ENCODE measurements at places on chromosomes 1 and 21.

DNA sequence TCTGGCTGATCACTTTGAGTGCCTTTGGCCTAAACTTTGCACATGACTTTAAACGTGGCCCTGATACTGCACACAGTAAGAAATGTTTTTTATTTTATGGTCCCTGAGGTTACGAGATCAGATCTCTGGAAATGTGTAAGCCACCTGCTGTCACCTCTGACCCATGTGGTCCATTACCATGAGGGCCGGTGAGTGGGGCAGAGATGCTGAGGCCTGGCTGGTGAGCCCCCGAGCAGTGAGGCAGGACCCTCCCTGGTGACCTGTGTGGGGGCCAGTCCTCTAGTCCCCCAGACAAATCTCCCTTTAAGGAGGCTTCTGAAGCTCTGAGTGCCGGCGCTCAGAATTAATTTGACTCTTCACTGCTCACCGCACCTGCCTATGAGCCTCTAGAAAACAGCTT lies 12.4 kb downstream of the TFF3 start:
- DNase-seq: no peak

GRCh38 chr21:25750085-25750484 lies 15.3 kb downstream of the GABPA start:
- no peak for DNase-seq

GRCh38 chr21:21084179-21084578 lies 86.0 kb downstream of the NCAM2 start:
- no peak for DNase-seq

GRCh38 chr21:41786509-41786987 lies 19.7 kb upstream of the RIPK4 start:
- DNase-seq: peak; percentile 31

DNA sequence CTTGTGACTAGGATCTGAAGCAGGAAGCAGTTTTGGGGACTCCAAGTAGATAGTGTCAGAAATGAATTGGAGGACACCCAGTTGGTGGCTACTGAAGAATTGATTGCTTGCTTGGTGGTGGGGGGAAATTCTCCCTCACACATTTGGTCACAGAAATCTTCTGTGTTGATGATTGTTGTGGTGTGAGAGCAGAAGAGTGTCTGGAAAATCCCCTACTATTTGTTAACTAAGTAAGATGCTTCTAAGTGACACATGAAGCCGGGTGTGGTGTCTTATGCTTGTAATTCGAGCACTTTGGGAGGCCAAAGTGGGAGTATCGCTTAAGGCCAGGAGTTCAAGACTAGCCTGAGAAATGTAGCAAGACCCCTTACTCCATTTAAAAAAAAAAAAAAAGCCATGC lies 22.5 kb upstream of the IPP start:
- DNase-seq: no peak

GRCh38 chr1:68571454-68572235 lies 74.8 kb upstream of the DEPDC1 start:
- DNase-seq: no peak

GRCh38 chr1:161076410-161076809 lies 6.7 kb upstream of the ARHGAP30 start:
- no peak for DNase-seq

DNA sequence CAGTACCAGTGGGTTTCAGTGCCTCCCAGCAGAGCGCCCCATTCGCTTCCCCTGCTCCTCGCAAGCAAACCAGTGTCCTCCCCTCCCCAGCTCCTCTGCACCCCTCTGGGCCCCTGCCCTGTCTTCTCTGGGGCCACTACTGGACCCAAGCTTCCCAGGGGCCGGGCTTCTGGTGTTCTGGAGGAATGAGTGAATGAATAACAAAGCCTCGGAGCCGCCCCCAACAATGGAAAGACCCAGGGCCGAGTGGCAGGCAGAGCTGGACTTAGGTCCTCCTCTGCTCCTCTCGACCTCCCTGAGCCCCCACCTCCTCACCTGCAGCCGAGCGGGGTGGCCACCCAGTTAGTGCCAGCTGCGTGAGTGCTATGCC lies 37.6 kb downstream of the MATN1 start:
- DNase-seq: no peak

DNA sequence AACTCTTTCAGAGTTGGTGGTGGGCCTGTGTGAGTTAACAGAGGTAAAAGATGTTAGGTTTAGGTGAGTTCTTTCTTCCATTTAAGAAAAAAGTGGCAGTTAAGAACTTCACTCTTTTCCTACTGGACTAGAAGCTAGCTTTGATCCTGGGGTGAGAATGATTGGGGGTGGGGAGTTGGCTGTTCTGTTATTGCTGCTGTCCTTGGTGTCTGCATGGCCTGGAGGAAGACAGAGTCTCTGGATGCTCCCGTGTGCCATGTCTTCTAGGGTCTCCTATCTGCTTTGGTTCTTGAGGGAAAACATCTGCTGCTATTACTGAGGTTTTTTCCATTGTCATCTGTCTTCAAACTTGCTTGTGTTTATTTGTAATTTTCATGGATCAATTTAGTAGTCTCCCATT lies 275.7 kb downstream of the HLX start:
- no peak for DNase-seq

DNA sequence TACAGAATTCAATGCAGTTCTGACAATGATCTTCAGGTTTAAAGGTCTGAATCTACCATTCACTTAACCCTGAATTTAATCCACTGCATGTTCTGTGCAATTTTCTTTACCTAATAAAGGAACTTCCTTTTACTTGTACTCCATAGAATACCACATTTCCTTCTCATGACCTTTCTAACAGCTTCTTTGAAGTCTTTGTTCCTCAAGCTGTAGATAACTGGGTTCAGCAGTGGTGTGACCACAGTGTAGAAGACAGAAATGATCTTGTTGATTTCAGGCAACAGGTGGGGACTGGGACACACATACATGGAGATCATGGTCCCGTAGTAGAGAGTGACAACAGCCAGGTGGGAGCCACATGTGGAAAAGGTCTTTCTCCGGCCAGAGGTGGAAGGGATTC lies 878 bp downstream of the OR11L1 start:
- DNase-seq: no peak

GRCh38 chr1:45669379-45669778 lies 17.0 kb downstream of the GPBP1L1 start:
- DNase-seq: no peak

DNA sequence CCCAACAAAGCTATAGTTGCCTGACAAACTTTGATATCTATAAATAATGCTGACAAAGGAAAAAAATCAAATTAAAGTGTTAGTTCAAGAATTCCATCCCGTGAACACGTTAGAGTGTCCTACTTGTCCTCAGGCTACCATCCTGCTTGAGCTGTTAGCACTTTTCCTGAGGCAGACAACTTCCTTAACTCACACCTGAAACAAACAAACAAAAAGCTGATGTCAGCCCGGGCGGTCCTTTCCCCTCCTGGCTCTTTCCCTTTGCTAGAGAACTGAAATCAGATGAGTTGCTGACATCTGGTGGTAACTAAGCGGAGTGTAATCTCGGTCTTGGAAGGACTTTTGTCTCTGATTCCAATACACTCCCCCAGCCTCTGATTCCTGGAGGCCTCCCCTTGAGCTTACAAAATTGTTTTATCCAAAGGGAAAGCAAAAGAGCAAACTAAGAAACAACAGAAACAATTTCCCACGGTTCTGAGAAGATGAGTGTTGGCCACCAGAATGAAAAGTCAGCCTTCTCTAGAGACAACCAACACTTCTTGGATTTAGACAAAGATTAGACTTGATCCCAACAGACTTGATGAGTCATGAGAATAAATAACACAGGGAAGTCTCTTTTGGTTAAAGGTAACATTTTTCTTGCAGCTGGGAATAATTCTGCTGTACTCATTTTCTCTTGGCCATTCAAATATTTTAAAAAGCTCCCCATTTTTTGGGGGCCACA lies 135.4 kb downstream of the PROX1 start:
- peak; percentile 87 for DNase-seq

GRCh38 chr1:79741720-79742421 lies 735.3 kb upstream of the ADGRL4 start:
- no peak for DNase-seq

DNA sequence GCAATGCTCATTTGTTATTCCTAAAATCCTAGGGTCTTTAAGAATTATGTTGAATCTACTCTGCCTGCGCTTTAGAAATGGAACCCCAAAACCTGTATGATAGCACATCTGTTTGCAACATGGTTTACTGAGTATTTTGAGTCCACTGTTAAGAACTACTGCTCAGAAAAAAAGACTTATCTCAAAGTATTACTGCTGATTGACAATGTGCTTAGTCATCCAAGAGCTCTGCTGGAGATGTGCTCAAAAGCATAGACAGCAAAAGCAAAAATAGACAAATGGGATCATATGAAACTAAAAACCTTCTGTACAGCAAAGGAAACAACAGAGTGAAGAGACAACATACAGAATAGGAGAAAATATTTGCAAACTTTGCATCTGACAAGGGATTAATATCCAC lies 107.0 kb downstream of the CTH start:
- no peak for DNase-seq

- peak; percentile 52 for DNase-seq
Observed at GRCh38 chr1:60759291-60759690, 323.1 kb upstream of the NFIA start.

GRCh38 chr1:46679789-46680573 lies 8.3 kb downstream of the TEX38 start:
- DNase-seq: no peak

GRCh38 chr1:64933296-64934070 lies 32.9 kb downstream of the JAK1 start:
- DNase-seq: no peak

DNA sequence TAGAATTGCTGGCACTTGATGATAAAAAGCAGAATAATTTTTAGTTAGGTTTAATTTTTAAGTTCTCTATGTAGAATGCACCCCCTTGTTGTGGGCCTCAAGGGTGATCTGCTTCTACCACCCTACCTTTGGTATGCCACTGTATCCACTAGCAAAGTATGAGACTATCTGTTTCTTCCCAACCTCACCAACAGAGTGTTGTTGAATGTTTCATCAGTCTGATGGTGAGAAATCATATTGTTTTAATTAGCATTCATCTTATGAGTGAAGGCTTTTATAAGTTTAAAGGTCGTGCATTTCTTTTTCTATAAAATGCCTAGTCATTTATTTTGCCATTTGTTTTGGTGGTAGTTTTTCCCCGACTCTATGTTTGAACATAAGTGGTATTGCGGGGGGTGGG lies 141.0 kb downstream of the MAGI3 start:
- DNase-seq: no peak

DNA sequence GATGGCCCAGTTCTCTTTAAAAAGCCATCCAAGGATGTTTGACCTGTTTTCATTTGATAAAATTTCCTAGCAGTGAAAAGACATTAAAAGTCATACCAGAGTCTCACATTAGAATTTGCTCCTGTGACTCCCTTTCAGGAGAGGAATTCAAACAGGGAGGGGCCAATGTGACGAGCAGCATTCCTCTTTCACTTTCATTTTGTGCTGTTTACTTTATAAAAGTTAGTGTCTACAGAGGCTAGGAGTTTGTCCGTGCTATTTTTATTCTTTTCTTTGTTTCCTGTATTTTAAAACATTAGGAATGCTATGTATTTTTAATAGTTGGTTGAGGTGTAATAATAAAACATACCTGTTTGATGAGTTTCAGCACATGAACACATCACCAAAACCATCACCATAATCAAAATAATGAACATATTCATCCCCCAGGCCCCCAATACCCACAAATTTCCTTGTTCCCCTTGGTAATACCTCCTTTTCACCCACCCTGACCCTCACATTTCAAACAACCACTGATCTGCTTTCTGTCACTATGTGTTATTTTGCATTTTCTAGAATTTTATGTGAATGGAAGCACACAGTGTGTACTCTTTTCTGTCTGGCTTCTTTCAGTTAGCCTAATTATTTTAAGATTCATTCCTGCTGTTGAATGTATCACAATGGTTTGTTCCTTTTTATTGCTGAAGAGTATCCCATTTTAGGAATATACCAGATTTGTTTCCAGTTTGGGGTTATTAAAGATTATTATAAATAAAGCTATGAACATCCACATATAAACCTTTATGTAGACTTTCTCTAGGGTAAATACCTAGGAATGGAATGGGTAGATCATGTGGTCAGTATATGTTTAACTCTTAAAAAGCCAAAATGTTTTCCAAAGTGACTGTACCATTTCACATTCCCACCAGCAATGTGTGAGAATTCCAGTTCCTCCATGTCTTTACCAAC lies 129.5 kb downstream of the TENT5C start:
- no peak for DNase-seq

DNA sequence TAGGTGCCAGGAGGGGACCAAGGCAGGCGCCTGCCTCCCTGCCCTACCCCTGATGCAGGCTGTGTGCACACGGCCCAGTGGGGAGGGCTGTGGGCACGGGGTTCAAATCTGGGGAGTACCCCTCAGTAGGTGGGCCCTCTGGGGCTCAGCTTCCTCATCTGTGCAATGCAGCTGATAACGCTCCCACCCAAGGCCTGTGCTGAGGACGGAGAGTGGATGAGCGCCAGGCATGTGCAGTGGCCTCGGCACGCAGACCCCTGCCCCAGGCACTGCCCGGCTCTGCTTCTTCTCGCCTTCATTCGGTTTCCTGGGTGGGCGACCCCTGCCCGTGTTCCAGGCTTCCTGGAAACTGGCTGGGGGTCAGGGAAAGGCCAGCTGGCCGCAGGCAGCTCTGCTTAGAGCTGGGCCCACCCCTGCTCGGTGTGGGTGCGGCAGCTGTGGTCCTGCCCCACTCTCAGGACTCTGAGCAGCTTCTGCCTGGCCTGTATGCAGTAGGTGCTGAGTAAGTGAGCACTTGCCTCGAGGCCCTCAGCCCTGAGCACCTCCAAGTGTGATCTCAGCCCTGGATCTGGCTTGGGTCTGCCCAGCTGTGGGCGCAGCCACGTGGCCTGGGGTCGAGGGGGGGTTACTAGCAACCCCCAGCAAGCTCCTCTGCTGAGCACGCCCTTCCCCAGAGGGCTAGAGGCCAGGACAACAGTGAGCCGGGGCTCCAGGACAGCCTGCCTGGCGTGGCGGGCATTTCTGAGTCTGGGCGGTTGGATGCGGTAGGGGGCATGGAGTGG lies 11.9 kb upstream of the TNFRSF14 start:
- no peak for DNase-seq

All from NCI-H146 (cell line).